ENCODE measurements at places on chromosomes 12 and 14. TPM values are rescaled to one million over a fixed set of nuclear protein-coding genes. Genes with fewer than 3 reads are reported as not detected.

Gene SERPINA3
- not detected for total RNA-seq

Gene KCNC2
- not detected for total RNA-seq

Gene P3H3
- 13.2 TPM for total RNA-seq

- DNase-seq = no peak
Observed at GRCh38 chr14:103718572-103718971, 3.0 kb downstream of the ZFYVE21 start.

GRCh38 chr12:85156569-85156968 lies 120.4 kb downstream of the LRRIQ1 start:
- no peak for DNase-seq

- no peak for DNase-seq
Observed at GRCh38 chr12:31297572-31298514, 28.1 kb downstream of the SINHCAF start.

Measured in hematopoietic multipotent progenitor cell (in vitro differentiated cells).